NCI-H524 (cell line): ENCODE measurements at places on chromosomes 6 and 20.

- DNase-seq, result no peak
These were observed 592 bp downstream of the SAPCD1 start for GRCh38 chr6:31762878-31763618.

- peak; percentile 37 for DNase-seq
These were observed 9.9 kb downstream of the CYP21A2 start for GRCh38 chr6:32047855-32048766.

DNA sequence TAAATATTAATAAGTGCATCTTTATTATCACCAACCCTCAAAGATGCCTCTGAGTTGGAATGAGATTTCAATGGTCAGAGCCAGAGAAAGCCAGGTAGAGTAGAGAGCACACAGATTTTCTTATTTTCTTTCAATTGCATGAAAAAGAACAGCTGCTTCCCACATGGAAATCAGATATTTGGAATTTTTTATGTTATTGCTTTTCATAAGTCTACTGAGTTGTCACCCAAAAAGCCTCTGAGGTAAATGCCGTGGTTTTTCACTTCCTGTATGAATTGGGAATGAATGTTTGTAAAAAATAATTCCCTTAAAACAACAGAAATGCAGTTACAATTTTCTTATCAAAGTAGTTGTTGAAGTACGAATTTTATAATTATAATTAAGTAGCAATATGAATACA, 563.1 kb downstream of the RFPL4B start:
- no peak for DNase-seq

DNA sequence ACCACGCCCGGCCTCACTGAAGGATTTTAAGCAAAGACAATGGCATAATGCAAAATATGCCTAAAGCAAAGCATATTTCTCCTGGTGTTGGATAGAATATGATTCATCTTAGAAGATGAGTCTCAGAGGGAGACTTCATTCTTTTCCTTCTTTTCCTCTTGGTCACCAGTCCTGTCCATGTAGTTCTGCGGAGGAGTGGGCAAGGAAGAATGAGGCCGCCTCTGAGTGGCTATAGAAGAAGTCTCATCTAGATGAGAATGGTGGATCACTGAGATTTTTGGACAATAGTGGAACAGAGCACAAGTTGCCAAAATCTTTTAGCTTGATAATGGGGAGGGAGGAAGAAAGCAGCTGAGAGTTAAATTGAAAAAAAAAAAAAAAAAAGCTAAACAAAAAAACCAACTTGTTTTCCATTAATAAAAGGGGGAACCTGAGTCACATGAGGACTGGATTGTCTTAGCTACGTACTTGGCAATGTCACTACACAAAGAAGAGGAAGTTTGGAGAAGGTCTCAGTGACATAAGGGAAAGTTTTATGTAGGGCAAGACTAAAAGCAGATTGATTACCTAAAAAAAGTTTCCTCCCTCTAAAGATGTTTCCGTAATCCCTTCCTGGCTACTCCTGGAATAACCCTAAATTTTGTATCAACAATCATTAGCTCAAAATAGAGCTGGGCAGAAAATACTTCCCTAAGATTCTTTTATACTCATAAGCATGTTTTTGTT, 6.0 kb downstream of the CD83 start:
- DNase-seq, result no peak

DNA sequence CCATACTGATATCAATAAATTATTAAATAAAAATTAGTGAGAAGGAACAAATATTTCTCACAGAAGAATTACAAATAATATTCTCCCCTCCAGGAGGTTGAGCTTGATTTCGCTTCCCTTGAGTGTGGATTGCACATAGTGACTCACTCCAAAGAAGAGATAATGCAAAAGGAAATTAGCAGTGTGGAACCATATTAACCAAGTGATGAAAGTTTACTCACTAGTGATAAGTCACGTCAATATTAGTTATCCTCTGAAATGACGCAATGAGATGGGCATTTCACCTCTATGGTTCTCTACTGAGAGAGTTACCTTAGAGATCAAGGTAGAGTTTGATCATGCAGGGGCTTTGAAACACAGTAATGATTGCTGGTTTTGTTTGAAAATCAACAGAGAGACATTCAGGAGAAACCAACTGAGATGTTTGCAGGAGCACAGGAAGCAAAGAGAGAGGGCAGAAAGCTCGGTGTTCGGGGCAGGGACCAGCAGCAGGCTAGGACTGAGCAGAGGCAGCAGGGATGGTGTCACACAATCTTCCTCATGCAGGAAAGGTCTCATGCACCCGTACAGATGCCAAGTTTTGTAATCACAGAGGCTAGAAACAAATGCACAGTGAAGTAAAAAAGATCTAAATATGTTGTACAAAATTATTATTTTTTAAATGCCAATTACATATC, 634.5 kb downstream of the QKI start:
- no peak for DNase-seq
